Ureter (tissue), 1 donor: ENCODE measurements at places on chromosomes 5 and 9. TPM values are rescaled to one million over a fixed set of nuclear protein-coding genes. Genes with fewer than 3 reads are reported as not detected.

The DMXL1 gene
- total RNA-seq, result 62.9 TPM

The FOXB2 gene
- not detected for total RNA-seq

The SOX30 gene
- total RNA-seq, result 0.52 TPM

The SH3TC2 gene
- 70.0 TPM for total RNA-seq

The HRH2 gene
- total RNA-seq, result 5.7 TPM

The SLC45A2 gene
- not detected for total RNA-seq

The OR1J2 gene
- total RNA-seq, result 0.42 TPM

The EMB gene
- 16.1 TPM for total RNA-seq

The GABRA6 gene
- total RNA-seq, result not detected

The GMCL2 gene
- total RNA-seq, result not detected

The LRRC19 gene
- total RNA-seq, result not detected

The TTC23L gene
- total RNA-seq, result 2.8 TPM

The PCDHGC3 gene
- 52.6 TPM for total RNA-seq

The CD72 gene
- total RNA-seq, result 2.0 TPM

The CDHR2 gene
- not detected for total RNA-seq

The SMIM33 gene
- total RNA-seq, result not detected

The C1QTNF3 gene
- 12.7 TPM for total RNA-seq

The CCNO gene
- 16.5 TPM for total RNA-seq

The FNBP1 gene
- total RNA-seq, result 71.7 TPM

The PLAC8L1 gene
- 1.1 TPM for total RNA-seq

The FCN2 gene
- 0.49 TPM for total RNA-seq

The C9orf153 gene
- total RNA-seq, result 0.36 TPM

The CETN3 gene
- 26.1 TPM for total RNA-seq

The FOXD1 gene
- total RNA-seq, result 1.1 TPM

The ECSCR gene
- 31.1 TPM for total RNA-seq

The CCNG1 gene
- total RNA-seq, result 159 TPM

The AFF4 gene
- 107 TPM for total RNA-seq

The DPYSL3 gene
- 130 TPM for total RNA-seq

The SLC34A3 gene
- total RNA-seq, result not detected
